HS-27A (cell line): ENCODE measurements at places on chromosomes 5 and 9.

DNA sequence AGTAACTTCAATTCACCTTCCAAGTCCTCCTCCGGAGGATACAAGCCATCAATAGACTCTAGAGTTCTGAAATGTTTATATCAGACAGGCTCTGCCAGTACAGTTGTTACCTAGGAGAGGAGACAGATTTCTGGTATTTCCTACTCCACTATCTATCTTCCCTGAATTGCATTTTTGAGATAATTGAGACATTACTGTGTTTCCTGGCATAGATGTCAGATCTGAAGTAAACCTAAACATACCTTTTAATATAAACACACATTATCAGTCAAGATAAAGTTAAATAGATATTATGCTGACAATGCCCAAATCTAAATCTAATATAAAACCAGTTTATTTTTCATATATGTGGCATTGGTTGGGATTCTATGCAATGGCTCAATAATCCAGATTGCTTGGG, 8.2 kb upstream of the TYRP1 start:
- no peak for DNase-seq

GRCh38 chr5:115723220-115723619, 93.2 kb downstream of the CDO1 start:
- no peak for DNase-seq

DNA sequence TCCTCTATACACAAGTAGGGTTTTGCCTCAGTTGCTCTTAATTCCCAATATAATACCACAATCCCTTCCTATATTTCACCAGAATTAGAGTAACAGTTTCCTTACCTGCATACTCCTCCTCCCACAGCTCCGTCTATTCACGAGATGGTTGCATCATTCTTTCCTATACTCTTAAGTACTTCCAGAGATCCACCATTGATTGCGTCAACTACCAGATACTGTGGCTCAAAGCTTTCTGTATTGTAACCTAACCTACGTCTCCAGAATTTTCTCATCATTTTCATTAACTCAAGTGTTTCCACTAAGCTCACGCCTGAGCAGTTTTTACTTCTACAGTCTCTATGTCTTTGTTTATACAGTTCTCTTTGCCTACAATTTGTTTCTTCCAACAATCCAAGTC, 31.2 kb upstream of the MINAR2 start:
- DNase-seq: no peak

DNA sequence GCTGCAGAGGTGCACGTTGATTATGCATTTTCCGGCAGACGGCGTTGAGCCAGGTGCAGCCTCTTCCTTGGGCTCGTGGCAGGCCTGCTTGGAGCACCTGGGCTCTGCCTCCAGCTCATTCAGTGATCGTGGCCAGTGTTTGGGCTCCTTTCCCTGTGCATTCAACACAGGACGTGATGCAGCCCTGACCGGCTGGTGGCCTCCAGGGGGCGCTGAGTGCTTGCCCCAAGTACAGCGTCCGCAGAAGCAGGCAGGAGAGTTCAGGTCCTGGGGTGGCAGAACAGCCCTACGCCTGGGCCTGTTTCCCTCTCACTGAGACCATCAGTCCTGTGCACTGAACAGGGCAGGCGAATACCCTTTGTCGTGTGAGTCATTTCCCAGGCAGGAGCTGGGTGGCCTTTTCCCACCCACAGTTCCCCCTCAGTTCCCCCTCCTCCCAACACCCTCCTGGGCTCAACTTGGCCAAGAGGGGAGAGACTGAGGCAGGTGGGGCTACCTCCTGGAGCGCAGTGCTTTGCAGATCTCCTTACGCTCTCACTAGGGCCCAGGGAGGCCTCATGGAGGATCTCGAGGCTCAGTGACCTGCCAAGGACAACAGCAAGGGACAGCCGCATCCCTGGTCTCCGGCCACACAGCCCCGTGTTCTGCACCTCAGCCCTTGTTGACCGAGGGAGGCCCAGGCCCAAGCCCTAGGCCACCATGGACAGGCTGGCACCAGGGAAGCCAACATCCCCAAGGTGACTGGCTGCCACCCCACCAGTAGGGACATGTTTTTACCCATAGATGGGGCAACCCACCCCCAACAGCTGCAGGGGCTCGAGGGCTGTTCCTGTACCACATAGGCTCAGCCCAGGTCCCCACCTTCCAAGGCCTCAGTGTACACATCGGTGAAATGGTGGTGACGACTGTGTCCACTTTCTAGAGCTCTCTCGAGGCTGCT, 52.9 kb downstream of the LRSAM1 start:
- no peak for DNase-seq

DNA sequence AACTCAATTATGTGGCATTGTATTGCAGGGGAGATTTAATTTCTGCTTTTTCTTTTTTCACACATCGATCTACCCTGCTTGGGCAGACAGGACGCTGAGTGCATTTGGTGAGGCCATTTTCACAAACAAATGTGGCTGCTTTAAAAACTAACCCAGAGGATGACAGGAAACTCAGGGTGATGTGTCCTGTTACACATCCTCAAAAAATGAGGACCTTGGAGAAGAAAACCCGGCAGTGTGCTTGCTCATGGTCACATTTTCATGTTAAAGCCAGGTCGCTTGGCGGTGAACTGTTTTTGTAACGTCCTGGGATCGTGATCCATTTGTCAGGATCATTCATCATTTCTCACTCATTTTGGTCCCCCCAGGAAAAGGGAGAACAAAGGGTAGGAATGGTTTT, 478.3 kb upstream of the ADAMTS16 start:
- no peak for DNase-seq
